ENCODE measurements at places on chromosomes 3 and 15. TPM values are rescaled to one million over a fixed set of nuclear protein-coding genes. Genes with fewer than 3 reads are reported as not detected.

Gene PPP1R14D
- total RNA-seq: not detected

Gene CCDC54
- total RNA-seq: not detected

Gene SAMD7
- not detected for total RNA-seq

Gene CFAP100
- total RNA-seq: not detected

Gene ZNF80
- not detected for total RNA-seq

Gene CSPG5
- 0.04 TPM for total RNA-seq

DNA sequence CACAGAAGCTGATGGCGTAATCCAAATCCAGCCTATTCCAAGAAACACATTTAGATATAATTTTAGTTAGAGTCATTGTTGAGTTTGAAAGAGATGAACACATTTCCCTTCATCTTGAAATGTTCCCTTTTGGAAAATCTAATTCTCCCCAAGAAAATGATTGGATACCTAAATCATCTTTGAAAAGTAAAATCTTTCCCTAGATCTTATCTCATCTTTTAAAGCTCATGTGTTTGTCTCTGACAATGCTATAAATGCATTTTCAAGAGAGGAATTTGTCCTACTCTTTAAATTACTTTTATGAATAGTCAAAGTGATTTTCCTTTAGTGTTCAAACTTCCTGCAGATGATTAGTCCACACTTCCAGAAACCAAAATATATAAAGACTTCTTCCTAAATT lies 82.6 kb upstream of the CNTN6 start:
- DNase-seq: no peak

DNA sequence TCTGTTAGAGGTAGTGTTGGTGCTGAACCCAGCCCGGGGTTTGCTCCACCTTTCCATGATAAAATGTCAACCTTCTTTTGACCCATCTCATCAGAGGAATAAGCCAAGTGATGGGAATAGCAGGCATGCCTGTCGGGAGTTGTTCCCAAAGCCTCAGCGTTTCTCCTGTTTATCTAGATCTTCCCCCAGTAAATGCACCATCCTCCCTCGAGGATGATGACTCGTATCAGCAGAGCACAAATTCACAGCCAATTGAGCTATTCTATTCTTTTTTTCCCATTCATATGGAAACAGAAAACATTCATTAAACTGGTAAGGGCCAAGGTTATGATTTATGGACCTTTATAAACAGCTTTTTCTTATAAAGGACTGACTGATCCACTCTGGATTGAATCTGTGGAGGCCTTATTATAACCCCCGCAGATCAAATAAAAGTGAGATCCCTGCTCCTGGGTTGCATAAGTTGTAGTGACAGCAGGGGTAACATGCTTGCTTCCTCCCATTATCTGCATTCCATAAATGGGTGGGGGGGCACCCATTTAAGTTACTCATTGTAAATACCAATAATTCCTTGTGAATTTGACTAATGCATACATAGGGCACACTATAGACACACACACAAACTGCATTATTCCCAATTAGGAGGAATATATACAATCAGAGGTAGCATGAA lies 207.3 kb downstream of the PLCL2 start:
- no peak for DNase-seq

DNA sequence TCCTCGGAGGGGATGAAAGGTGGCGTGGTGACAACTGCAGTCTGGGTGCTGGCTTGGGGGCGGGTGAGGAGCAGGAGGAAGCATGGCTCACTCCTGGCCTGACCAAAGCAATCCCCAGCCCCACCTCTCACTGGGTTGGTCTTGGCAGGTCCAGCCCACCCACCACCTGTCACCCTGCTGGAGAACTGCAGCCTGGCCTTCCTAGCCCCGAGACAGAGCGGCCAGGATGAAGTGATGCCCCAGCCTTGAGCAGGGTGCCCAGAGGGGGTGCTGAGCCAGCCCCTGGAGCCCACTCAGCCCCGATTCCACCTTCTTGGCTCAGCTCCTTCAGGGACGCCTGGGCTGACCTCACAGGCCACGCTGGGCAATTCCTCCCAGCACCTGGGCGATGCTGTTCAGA lies 89.9 kb downstream of the IQSEC1 start:
- no peak for DNase-seq

GRCh38 chr3:99041747-99042146 lies 140.3 kb upstream of the DCBLD2 start:
- DNase-seq: no peak

DNA sequence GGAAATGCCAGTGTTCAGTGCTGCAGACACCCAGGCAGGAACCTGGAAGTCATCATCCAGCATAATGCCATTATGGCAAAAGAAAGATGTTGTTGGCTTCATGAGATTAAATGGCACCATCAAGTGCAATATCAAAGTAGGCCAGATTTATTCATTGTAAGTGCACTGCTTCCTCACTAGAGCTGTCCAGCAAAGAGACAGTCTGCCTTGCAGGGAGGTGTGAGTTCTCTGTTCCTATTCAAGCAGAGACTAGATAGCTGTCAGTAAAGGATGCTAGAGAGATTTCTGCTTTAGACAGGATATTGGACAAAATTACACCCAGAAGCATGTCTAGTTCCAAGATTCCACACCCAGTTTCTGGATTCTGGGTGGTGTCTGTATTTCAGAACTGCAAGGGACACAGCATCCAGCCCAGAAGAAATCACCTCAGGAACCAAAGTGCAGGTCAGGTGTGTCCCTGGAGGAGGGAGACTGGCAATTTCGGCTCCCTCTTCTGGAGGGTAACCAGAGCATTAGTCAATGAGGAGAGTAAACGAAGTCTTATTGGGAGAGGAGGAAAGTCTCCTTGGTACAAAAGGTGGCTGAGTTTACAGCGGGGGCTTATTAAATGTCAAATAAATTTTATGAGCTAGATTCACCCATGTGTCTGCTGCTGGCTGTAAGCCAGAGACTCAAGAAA lies 377.3 kb downstream of the EPHB1 start:
- DNase-seq: no peak

GRCh38 chr3:127218454-127218922 lies 25.6 kb downstream of the PRR23E start:
- DNase-seq: no peak

DNA sequence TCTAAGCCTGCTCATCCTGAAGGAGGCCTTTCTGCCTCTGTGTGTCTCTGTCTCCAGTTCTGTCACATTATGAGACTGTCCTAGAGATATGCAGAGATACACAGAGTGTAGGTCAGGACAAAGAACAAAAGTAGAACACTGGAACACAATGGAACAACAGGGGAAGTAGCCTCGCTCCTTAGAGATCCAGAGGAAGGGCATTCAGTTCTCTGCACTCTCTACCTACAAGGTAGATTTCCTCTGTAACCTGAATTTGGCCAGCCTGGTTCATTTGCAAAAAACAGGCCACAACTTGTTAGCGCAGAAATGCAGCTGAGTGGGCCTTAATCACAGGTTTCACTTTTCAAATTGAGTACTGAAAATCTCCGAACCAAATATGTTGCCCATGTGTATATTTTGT lies 19.4 kb downstream of the NEK10 start:
- DNase-seq: no peak

- peak; percentile 39 for DNase-seq
Observed at GRCh38 chr15:32636908-32637567, 4.5 kb upstream of the SCG5 start.

DNA sequence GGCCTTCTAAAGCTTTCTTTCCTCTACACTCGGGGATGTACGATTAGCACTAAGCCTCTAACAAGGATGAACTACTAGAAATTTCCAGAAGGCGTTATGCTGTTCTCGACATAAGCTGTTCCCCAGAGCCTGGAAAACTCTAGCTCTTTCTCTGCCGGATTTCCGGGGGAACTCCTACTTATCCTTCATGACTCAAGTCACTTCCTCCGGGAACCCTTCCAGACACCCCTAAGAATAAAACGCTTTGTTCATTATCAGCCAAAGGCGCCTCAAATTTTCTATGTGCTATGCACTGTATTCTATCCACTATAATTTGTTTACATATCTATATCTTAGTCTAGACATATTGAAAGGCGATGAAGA lies 455 bp upstream of the SNAP23 start:
- no peak for DNase-seq

DNA sequence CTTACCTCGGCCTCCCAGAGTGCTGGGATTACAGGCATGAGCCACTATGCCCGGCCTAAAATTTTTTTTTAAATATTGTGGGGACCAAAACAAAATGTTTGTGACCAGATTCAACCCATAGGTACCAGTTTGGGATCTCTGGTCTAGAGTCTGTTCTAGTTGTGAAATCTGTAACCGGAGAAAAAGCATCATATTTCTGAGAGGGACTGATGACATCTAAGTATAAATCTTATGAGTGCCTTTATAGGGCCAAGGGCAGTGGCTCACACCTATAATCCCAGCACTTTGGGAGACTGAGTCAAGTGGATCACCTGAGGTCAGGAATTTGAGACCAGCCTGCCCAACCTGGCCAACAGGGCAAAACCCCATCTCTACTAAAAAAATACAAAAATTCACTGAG lies 14.1 kb upstream of the OSBPL11 start:
- no peak for DNase-seq

DNA sequence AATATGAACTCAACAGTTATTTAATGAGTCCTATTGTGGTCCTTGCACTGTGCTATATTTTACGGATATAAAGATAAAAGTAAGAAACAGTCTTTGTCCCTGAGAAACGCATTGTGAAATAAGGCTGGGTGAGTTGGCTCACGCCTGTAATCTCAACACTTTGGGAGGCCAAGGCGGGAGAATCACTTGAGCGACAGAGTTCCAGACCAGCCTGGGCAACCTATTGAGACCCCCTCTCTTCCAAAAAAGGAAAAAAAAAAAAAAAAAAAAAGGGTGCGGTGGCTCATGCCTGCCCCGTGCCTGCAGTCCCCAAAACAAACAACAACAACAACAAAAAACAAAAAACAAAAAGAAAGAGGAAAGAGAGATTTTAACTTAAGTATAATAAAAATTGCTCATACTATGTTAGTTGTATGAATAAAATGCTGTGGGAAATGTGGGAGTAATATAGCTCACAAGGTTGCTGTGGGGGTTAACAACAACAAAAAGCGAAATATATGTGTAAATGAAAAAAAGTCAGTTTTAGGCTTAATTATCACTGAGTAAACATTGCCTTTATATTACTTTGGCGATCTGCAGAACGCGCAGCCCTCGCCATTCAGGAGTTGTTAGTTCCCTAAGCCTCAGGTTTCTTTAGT lies 461 bp upstream of the FNDC3B start:
- DNase-seq: no peak

- DNase-seq: no peak
Observed at GRCh38 chr3:128996200-128996599, 2.3 kb upstream of the CFAP92 start.

DNA sequence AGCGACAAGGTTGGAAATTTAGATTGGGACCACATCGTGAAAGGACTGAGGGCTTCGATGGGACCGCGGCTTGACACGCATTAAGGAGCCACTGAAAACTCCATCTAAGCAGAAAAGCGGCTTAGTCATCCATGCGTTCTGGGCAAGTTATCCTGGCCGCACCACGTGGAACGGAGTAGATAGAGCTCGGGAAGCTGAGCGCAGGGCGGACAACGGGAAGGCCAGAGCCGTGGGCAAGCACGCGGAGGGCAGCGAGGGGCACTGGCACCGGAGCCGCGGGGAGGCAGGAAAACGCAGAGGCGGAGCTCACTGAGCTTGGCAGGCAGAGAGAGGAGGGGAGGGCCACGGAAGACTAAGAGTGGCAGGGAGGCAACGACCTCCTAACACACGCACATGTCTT lies 61.3 kb upstream of the VGLL4 start:
- no peak for DNase-seq

DNA sequence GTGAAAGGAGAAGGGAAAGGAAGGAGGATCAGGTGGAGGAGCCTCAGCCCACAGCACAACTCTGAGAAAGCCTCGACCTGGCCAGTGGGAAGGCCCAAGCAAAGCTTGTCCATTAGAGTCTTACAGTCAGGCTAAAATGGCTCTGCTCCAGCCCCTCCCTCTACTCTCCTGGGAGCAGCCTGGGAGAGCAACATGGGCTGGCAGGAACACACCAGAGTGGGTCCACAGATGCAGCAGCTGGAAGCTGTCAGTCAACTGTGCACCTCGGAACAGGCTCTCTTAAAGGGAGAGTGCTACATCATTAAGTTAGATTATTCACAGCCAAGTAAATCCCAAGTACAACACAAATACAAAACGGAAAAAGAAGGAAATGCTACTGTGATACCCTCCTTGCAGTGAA lies 98.0 kb upstream of the LIMD1 start:
- no peak for DNase-seq

DNA sequence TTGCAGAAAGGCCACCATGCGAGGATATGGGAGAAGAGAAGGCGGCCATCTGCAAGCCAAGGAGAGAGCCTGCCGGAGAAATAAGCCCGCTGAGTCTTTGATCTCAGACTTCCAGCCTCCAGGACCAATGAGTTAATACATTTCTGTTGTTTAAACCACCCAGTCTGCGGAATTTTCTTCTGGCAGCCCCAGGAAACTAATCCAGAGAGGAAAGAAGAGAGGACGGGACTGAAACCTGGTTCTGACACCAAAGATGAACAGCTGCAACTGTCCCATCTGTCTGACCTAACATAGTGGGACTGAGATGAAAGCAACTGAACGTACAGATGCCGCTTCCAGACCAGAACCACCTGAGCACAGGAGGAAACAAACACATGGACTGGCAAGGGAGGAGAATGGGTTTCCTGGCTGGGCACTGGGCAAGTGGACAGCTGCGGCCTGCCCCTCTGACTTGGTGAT lies 32.3 kb downstream of the VGLL4 start:
- no peak for DNase-seq

DNA sequence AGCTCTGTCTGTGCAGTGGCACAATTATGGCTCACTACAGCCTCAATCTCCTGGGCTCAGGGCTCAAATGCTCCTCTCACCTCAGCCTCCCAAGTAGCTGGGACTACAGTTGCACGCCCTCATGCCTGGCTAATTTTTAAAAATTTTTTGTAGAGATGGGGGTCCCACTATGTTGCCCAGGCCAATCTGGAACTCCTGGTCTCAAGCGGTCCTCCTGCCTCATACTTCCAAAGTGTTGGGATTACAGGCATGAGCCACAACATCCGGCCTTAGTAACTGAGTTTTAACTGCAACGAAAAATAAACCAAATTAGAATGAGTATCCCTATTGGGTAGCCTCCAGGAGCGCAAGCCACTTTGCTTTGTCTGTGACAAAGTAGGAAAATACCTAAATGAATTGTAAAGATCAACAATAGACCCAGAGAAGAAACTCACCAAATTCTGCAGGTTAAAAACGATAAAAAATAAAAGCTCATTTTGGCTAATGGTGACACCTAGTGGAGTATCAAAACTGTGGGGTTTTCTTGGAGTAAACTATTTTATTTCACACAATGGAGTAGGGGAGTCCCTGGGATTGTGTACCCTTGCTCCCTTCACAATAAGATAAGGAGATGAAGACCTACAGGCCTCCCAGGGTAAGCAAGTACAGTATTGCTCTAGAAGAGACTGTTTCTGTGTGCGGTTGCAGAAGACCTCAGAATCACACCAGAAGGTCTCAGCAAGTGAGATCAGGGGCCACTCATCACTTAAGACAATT lies 21.0 kb upstream of the CA12 start:
- peak; percentile 68 for DNase-seq

Data from Karpas-422 (cell line).